ENCODE measurements at places on chromosomes 5 and 9.
A peak's percentile ranks its signal among the peaks of the same experiment; 100 is the strongest.

GRCh38 chr5:34930870-34931269, 1.5 kb downstream of the DNAJC21 start:
- no peak for DNase-seq

GRCh38 chr5:124908581-124909451, 162.4 kb upstream of the ZNF608 start:
- DNase-seq = no peak

DNA sequence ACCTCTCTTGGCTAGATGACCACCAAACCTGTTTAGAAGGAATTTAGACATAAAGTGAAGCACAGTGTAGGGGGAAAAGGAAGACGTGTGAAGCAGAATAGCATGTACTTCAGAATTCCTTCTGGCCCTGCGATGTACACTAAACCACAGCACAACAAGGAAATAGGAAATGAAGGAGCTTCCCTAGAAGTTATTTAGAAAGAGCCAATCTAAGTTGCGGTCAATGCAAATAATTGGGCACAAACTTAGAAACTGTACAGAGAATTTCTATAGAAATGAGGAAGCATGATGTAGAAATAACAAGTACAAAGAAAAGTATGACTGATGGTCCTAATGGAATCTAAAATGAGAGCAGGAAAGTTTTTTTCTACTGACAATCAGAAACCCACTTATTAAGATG, 41.5 kb downstream of the ANKRD55 start:
- no peak for DNase-seq

DNA sequence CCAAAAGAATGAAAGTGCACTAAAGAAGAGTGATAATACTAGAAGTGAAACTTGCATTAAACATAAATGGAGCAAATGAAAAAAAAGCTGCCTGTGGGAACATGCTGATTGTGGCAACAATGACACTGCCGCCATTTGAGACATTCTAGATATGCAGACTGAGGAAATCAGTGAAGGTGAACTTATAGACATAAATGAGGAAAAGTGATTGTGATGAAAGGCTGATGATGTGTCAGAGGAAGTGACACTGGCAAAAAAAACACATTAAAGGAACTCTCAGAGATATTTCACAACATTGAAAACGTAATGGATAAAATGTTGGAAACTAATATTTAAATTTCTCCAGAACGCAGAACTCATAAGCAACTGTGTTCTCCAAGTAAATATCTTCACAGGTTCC, 1.2 kb downstream of the ERCC8 start:
- no peak for DNase-seq

DNA sequence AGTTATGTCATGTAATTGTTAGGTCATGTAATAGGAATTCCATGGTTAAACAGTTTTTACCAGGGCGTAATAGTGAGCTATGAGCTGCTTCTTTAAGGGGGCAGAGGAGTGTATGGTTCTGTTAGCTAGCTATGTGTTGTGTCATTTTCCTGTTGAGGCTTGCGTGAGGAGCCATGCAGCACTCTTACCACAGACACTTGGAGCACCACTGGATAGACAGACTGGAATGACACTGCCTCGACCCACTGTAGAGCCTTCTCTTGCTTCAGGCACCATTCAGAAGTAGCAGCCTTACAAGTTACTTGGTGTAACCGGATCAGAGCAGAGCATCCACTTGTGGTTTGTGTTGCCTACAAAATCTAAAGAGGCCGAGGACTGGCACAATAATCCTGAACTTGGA, 28.3 kb upstream of the STOM start:
- no peak for DNase-seq

GRCh38 chr9:69173891-69174615, at the start of gene TJP2:
Gene TJP2 (plus strand): TSS chr9:69174277. CDS start chr9:69174373, 96 bp downstream.
- DNase-seq = peak; percentile 66

GRCh38 chr9:97993000-97993399, 9.9 kb downstream of the ANP32B start:
- DNase-seq = no peak

DNA sequence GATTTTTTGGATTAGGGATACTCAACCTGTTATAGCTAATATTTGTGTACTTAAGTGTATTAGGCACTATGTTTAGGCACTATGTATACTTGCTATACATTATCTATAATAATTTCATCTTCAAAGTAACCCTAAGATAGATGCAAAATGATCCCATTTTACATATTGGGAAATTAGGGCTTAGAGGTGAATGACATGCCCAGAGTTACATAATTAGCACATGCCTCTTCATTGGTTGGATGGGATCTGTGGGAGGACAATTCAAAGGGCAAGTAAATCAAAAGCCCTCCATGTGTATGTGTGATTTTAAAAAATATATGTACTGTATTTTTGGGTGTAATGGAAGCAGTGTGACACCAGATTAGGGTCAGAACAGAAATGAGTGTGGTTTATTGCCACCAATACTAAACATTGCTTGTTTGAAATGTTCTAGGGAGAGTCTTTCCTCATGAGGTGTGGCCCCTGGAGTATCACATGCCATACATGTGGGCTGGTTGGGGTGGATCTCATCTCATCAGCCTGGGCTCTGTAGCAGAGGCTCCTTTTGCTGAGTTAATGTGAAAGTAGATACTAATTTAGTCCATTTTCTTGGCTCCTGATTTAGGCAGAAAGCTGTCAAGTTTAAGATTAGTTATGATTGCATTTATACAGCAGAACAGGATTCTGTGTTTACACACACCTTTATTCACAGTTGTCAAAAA, 5.5 kb downstream of the C9orf85 start:
- DNase-seq = no peak

DNA sequence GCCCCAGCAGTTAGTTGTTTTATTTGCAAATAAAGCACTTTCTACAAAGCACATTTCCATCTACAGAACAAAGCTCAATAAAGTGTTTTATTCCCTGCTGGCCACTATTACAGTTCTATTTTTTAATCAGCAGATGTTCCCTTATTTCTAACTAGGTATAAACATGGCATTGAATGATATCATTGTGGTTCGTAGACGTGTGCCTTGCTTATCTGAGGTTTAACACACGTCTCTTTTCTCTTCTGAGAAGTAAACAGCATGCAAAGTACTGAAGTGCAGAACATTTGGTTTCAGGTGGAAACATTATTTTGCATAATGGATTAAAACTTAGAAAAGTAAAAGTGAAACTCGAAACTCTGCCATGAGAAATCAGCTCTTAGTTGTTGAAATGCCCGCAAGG, 1989.3 kb upstream of the WWC1 start:
- no peak for DNase-seq

GRCh38 chr9:76107482-76107881, 217.0 kb downstream of the PCSK5 start:
- DNase-seq = no peak

DNA sequence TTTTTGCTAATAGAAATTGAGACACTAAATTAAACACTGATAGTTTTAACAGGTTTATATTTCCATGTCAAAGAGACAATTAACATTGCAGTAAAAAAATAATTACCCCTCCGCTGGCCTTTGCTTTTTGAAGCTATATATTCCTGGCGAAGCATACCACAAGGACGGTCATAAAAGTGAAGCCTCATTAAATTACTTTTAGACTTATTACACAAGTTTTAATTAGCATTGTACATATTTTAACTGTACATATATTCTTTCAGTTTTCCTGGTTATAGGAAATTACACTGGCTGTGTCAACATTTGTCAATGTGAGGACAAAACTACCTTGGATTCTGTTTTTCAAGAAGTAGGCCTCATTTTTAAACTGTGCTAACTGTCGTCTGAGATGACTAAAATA, 1.2 kb downstream of the CDKN2A start:
- DNase-seq = no peak

GRCh38 chr9:35923927-35924763, 14.9 kb downstream of the SPAAR start:
- no peak for DNase-seq

DNA sequence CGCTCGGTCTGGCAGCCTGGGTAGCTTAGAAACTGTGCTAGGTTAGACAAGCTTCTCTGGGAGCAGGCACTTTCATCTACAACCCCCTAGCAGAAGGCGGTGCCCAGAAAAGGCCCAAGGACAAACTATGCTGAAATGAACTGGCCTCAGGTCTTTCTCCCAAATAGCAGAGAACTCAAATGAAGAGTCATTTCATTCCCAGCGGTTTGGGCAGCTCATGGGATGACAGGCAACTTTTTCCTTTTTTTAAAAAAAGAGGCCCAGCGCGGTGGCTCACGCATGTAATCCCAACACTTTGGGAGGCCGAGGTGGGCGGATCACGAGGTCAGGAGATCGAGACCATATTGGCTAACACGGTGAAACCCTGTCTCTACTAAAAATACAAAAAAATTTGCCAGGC, 2.5 kb downstream of the RAPGEF1 start:
- DNase-seq = peak; percentile 14

GRCh38 chr9:110668570-110669167, at the start of gene MUSK:
Gene MUSK (plus strand): TSS chr9:110668791. CDS start chr9:110668905, 114 bp downstream.
- DNase-seq = no peak

DNA sequence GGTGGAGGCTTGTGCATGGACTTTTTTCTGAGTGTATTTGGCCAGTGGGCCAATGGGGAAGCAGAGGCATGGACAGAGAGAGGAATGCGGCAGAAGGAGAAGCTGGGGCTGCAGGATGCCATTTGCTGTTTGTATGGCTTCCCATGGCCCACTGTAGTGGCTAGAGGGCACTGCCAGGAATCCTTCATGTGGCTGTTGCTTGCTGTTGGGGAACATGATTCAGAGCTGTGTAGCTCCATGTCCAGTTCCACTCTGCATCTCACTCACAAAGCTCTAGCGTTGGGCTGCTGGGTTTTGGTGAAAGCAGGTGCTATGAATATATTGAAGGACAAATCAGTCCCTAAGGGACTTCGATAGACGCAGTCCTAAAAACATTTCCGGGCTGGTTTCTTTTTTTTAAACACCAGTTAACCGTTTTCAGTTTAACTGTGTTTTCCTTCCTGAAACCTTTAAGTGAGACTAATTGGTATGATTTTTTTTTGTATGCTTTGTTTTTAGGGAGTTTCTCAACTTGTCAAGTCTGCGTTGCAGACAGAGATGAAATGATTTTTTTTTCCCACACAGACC, 51.3 kb downstream of the SLC22A5 start:
- DNase-seq = no peak

DNA sequence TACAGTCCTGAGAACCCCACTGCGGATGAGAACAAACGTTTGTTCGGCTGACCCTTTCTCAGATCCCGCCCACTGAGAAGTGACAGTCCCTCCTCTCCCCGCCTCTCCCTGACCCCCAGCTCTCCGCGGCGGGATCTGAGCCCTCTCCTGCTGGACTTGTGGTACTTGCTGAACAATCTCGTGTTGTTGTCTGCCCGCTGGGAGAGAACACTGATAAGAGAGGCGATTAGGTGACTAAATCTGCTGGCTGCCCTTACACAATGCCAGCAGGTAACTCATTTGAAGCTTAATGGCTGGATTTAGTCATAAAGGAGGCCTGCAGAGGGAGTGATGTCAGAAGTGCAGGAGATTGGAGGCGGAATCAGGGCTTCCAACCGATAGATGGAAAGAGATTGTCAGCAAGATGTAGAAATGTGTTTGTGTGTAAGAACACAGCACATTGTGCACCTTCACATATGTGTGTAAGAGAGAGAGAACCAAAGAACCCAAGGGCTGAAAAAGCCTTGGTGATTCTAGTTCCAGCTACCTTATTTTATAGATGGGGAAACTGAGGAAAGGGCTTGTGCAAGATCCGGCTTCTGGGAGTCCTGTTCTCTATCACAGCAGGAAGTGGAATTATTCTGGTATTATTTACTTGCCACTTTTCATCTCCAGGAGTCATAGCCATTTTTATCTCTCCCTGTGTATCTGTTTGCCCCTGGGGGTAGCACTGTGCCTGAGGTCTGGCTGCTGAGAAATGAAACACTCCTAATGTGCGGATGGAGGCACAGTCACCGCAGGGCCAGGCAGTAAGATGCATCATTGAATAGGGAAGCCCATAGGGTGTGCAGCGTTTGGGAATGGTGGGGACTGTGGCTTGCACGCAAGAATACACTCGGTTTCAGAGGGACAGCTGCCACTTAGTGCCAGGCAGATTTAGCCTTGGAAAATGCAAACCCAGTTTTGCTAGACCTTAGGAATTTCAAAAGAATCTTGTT, 203.7 kb upstream of the MSX2 start:
- DNase-seq = peak; percentile 87

DNA sequence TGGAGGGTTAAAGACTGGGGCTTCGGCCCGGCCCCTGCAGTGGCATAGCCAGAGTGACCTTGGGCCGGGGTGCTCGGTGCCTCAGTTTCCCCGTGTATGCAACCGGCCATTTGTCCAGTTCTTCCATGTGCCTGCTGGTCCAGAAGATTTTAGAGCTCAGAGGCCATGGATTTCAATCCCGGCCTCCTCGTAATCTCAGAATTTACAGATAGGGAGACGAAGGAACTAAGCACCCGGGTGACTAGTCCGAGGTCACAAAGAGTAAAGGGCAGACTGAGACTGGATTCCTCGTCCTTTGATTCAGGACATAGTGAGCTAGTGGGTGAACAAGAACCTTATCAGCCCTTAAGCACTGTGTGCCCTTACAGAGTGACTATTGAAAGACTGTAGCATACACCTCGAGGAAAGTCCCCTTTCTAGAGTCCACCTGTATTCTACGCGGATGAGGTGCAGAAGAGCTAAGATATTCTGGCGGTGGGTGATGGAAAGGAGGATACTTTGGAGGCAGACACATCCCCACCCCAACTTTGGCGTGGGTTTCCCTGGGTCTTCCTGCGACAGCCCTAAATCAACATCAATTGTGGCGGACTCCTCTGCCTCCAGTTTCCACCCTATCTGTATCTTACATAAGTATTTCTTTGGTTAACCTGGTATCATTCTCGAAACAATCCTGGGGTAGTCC, 597 bp downstream of the SLC31A1 start:
- DNase-seq = no peak

- DNase-seq = no peak
Measured at GRCh38 chr9:128683340-128684064, 5.5 kb upstream of the SET start.

- no peak for DNase-seq
Measured at GRCh38 chr5:80220245-80220897, 35.5 kb downstream of the SERINC5 start.
